CD4-positive, alpha-beta T cell (primary cell): ENCODE measurements at places on chromosomes 16 and 17. TPM values are rescaled to one million over a fixed set of nuclear protein-coding genes. Genes with fewer than 3 reads are reported as not detected.
A peak's percentile ranks its signal among the peaks of the same experiment; 100 is the strongest.

DNA sequence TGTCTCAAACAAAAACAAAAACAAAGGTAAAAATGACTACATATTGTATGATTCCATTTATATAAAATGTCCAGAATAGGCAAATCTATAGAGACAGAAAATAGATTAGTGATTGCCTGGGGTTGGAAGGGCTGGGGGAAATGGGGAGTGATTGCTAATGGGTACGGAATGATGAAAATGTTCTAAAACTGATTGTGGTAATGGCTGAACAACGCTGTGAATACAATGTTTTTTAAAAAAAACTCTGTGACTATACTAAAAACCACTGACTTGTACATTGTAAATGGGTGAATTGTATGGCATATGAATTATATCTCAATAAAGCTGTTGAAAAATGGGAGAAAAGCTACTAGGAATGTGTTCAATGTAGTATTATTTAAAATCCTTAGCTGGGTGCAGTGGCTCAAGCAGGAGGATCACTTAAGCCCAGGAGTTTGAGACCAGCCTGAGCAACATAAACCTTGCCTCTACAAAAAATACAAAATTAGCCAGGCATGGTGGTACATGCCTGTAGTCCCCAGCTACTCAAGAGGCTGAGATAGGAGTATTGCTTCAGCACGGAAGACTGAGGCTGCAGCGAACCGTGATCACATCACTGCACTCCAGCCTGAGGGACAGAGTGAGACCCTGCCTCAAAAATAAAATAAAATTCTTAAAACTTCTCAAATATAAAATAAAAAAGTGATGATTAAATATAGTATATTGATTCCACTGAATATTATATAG is 47.9 kb downstream of the TOM1L2 start:
- no peak for DNase-seq
- no peaks in the 10 kb centered on the region for H3K36me3 ChIP-seq
- H3K27me3 ChIP-seq = no peaks in the 10 kb centered on the region
- H3K4me3 ChIP-seq = no peak overlapping the region

DNA sequence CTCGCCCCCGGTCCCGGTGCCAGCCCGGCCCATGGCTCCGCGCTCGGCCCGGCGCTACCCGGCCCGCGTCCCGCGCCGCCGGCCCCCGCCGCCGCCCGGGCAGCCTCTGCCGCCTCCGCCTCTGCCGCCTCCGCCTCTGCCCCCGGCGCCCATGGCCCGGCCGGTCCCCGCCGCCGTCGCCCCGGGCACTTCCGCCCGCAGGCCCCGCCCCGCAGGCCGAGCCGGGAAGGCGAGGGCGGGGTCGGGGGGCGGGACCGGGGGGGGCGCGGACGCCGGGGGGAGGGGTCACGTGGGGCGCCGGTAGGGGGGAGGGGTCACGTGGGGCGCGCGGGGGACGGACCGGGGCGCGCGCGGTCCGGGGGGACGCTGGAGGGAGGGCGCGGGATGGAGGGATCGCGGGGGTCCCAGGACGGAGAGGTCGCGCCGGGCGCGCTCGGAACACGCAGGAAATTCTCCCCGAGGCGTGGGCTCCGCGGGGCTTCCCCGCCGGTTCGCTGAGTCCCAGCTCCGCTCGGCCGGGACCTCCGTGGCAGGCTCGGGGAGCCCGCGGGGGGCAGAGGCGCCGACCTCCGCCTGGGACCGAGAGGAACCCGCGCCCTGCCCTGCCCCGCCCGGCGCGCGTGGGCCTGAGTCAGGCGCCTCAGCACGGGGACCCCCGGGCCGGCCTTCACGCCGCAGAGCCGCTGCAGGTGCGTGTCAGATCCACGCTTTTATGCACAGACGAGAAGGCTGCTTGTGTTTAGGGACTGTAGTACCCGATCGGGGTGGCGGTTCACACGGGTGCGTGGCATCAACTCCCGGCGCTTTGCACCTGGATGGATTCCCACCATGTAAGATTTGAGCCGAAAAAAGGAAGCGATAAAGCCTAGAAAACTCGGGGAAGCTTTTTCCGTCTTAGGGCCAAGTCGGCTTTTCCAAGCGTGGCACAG is at the start of gene PGAP6:
Gene PGAP6, minus strand, starts transcription at position 190 of the 929 bp plus-strand sequence. Its CDS starts 157 bp downstream, at position 33.
- H3K27ac ChIP-seq = peak within 1 kb of the TSS; percentile 64
- H3K27me3 ChIP-seq = no peaks in the 10 kb centered on the region
- peaks cover 53% of the 10 kb centered on the region for H3K4me1 ChIP-seq
- H3K4me3 ChIP-seq = peak within 1 kb of the TSS; percentile 73
- peaks cover 8% of the 10 kb centered on the region for H3K36me3 ChIP-seq
- peak; percentile 46 for DNase-seq

DNA sequence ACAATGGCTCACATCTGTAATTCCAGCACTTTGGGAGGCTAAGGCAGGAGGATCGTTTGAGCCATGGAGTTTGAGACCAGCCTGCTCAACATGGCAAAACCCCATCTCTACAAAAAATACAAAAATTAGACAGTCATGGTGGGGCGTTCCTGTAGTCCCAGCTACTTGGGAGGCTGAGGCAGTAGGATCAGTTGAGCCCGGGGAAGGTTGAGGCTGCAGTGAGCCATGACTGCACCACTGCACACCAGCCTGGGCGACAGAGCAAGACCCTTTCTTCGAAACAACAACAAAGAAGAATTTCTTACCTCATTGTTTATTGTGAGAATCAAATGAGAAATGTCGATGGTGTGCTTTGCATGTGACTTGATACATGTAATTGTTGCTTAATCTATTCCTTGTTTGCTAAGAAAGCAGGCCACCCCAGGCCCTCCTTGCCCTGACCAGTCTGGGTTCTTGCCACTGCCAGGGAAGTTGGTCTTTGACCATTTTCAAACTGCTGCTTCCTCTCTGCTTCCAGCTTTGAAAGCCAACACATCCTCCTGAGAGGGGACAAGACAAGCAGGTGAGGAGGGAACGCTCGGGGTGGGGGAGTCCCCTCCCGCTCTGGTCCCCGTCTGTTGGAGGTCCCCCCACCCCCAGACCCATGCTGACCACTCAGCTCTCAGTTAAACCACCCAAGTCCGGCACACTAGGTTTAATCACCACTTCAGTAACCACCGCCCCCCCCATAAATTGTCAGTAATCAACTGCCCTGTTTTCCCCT is 47.3 kb upstream of the CPNE2 start:
- DNase-seq = no peak
- H3K27ac ChIP-seq = no peak overlapping the region
- no peak overlapping the region for H3K4me3 ChIP-seq
- peaks cover 84% of the 10 kb centered on the region for H3K36me3 ChIP-seq
- H3K4me1 ChIP-seq = peaks cover 67% of the 10 kb centered on the region
- H3K27me3 ChIP-seq = no peaks in the 10 kb centered on the region

GRCh38 chr17:81967244-81967532 is 6.2 kb upstream of the NOTUM start:
- H3K4me1 ChIP-seq = peaks cover 32% of the 10 kb centered on the region
- H3K27ac ChIP-seq = no peak overlapping the region
- H3K4me3 ChIP-seq = peak overlapping the region; percentile 51
- no peak for DNase-seq
- no peaks in the 10 kb centered on the region for H3K36me3 ChIP-seq
- H3K27me3 ChIP-seq = peaks cover 5% of the 10 kb centered on the region

OR3A3 gene
- not detected for total RNA-seq

DPEP3 gene
- 0.53 TPM for total RNA-seq
